ENCODE measurements at places on chromosomes 16 and 17. TPM values are rescaled to one million over a fixed set of nuclear protein-coding genes. Genes with fewer than 3 reads are reported as not detected.

GRCh38 chr17:49577650-49577934 is 1.9 kb downstream of the NXPH3 start:
- no peak for DNase-seq

The MT1M gene
- 0.34 TPM for total RNA-seq

The BMERB1 gene
- total RNA-seq, result 12.6 TPM

DNA sequence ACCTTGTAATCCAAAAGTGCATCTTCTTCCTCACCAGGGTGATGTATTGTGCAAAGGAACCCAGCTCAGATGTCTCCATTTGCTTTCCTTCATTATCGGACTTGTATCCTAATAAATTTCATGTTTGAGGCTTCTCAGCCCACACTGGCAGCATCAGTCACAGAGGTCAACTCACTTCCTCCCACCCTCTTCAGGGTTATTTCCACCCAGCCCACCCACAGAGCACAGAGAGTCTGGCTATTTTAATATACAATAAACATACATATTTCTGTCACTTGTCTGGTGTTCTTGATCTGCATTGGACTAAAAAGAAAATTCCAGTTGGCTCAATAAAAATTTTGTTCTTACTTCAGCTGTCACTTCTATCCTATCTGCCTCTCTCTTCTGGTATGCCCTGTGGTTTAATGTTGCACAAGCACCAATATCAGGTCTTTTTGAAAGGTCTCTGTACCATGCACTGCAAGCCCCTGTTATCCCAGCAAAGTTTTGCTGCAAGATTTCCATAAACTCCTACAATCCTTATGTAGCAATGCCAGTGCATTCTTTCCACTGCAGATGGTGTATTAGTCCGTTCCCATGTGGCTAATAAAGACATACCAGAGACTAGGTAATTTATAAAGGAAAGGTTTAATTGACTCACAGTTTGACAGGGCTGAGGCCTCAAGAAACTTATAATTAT is 201.8 kb downstream of the CDH11 start:
- no peak for DNase-seq

DNA sequence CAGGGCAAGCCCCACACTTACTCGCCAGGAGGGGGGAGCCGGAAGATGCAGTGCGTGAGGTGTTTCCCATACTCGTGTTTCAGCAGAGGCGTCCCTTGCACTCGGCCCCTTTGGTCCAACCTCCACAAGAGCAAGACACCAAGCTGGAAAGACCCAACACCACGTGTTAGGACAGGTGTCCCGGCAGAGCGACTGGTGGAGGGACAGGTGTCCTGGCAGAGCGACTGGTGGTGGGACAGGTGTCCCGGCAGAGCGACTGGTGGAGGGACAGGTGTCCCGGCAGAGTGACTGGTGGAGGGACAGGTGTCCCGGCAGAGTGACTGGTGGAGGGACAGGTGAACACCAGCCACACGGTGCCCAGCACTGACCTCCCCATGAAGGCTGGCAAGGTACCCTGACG is 19.4 kb downstream of the IFT140 start:
- DNase-seq, result no peak

- DNase-seq, result no peak
These were observed 98.2 kb downstream of the USP32 start for GRCh38 chr17:60293580-60294335.

The RPS2 gene
- total RNA-seq, result 1,669 TPM

DNA sequence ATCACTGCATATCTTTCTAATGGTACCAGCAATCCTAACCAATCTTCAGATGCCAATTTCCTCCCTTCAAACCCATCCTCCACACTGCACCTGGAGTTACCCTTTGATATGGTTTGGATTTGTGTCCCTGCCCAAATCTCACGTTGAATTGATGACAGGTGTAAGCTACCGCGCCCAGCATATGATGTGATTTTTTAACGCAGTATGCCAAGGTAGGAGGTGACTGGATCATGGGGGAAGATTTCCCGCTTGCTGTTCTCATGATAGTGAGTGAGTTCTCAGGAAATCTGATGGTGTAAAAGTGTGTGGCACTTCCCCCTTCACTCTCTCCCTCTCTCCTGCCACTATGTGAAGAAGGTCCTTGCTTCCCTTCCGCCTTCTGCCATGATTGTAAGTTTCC is 57.0 kb downstream of the TOX3 start:
- no peak for DNase-seq

- DNase-seq, result no peak
These were observed 31.1 kb downstream of the C16orf82 start for GRCh38 chr16:27097800-27098230.

The SLC25A39 gene
- 120 TPM for total RNA-seq

The RGS11 gene
- 0.19 TPM for total RNA-seq

The PRDM7 gene
- total RNA-seq, result not detected

DNA sequence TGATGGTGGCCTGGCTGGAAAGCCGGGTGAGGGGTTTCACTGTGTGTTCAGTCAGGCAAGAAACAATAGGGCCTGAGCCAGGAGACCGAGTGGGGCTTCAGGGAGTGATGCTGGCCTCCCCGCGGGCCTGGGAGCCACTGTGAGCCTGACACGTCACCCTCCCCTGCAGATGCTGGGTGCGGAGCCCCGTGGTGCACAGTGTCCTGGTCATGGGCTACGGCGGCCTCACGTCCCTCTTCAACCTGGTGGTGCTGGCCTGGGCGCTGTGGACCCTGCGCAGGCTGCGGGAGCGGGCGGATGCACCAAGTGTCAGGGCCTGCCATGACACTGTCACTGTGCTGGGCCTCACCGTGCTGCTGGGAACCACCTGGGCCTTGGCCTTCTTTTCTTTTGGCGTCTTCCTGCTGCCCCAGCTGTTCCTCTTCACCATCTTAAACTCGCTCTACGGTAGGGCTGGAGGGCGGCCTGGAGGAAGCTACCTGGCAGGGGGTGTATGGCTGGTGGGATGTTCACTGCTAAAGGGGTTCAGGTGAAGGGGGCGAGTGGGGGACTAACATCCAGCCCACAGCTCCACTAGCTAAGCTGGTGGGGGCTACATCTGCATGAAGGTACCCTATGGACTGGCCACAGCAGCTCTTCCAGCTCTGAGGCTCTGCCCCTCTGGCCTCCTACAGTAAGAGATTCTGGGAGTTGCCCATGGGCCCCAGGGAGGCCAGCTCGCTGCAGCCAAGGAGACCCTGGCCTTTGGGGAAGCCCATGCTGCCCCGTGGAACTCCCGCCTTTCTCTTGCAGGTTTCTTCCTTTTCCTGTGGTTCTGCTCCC is 32.4 kb downstream of the ADGRG5 start:
- DNase-seq, result no peak

The C17orf100 gene
- total RNA-seq, result 0.85 TPM

The GEMIN4 gene
- total RNA-seq, result 12.9 TPM

- DNase-seq, result no peak
These were observed 37.4 kb upstream of the IL21R start for GRCh38 chr16:27364493-27365141.

The VPS25 gene
- total RNA-seq, result 53.4 TPM

- DNase-seq, result peak; percentile 83
These were observed 25.0 kb downstream of the TEX14 start for GRCh38 chr17:58666858-58667267.

GRCh38 chr17:58525239-58525638 is 10.8 kb upstream of the MTMR4 start:
- DNase-seq, result peak; percentile 81

DNA sequence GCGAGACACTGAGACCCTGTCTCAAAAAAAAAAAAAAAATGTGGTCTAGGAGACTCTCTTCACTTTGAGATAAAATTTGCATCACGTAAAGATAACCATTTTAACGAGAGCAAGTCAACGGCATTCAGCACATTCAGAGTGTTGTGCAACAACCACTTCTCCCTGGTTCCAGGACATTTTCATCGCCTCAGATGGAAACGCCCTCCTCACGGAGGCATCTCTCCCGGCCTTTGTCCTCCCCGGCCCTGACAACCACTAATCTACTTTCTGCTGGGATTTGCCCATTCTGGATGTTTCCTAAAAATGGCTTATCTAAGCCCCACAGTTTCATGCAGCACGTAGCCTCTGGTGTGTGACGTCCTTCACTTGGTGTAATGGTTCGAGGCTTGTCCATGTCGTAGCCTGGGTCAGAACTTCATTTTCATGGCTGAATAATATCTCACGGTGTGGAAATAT is 6.4 kb upstream of the NPRL3 start:
- DNase-seq, result no peak

GRCh38 chr17:59357219-59357697 is 25.8 kb downstream of the YPEL2 start:
- no peak for DNase-seq

The CLEC19A gene
- total RNA-seq, result not detected

DNA sequence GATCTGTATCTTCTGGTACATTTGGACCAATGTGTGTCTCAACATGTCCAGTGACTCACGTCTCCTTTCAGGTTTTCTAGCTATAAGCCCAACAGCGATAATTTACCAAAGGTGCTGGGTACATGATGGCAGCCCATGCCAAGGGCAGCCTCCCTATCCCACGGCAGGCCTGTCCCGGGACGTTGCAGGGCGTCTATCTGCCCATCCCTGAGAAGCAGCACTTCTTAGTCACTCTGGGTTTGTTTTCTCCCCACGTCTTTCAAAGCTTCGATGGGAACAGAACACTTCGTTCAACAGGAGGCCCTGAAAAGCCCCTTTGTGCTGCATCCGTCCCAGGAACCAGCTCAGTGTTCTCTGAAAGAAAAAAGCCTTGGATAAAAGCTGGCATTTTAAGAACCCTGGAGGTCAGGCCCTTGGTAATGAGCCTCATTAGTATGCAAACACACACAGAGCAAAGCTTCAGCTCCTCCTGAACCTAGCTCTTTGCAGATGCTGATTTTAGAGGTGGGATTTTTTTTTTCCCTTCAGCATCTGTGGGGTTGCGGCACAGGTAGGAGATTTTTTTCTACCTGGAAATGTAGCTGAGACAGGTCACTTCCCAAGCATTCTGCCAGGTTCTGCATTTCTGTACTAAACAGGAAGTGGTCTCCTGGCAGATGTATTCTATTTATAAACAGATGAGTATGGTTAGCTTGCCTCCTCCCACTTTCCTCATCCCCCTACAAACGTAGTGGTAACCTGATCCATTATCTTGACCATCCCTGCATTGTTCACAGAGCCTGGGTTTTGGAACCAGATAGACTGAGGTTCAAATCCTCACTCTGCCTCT is 17.5 kb upstream of the MT4 start:
- peak; percentile 12 for DNase-seq

DNA sequence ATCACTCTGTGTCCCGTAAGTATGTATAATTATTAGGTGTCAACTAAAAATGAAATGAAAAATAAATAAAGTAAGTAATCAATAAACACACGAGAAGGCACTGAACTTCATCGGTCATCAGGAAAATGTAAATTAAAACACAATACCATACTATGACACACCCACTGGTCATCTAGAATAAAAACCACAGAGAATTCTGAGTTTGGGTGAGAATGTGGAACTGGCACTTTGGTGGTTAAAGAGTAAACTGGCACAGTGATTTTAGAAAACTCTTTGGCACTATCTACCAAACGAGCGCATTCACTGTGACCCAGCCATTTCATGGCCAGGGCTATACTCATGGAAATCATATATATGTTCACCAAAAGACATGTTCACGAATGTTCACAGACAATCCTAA is 98.2 kb downstream of the HS3ST3A1 start:
- no peak for DNase-seq

GRCh38 chr16:77374384-77374783 is 60.5 kb downstream of the ADAMTS18 start:
- no peak for DNase-seq

GRCh38 chr17:19567216-19568015 is 33.8 kb downstream of the SLC47A1 start:
- no peak for DNase-seq

The PAQR4 gene
- total RNA-seq, result 9.4 TPM

DNA sequence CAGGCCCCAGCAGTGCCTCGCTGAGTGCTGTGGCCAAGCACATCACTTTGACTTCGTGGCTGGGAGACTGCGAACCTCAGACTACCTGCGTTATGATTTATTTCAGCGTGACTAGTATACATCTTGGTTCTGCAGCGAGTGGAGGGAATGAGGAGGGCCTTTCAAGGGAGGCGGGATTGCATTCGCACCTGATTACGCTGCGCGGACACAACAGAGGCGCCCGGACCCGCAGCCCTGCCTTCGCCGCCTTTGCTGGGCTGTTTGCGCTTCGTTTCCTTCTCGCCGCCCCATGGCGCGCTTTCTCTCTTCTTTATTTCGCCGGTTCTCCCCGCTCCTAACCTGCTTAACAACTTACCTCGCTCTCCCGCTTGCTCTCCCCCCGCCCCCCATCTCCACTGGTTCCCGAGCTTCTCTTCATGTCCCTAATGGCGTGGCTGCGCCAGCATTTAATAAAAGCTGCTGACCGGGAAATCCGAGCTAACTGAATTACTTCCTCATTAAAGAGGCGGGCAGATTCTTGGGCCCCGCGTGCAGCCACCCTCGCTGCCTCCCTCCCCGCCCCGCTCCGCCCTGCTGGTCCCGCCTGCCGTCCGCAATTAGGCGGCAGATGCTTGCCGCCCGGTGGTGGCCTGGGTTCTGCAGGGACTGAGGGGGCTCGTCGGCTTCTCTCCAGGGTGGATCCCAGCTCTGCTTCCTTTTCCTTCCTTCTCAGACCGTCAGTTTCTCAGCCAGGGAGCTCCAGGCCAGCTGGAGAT is 257.6 kb upstream of the SDK2 start:
- DNase-seq, result no peak

GRCh38 chr17:71276079-71276478 is 844.7 kb upstream of the SOX9 start:
- no peak for DNase-seq

The TERB1 gene
- not detected for total RNA-seq

The KLHL36 gene
- 68.8 TPM for total RNA-seq

The OR3A2 gene
- not detected for total RNA-seq

DNA sequence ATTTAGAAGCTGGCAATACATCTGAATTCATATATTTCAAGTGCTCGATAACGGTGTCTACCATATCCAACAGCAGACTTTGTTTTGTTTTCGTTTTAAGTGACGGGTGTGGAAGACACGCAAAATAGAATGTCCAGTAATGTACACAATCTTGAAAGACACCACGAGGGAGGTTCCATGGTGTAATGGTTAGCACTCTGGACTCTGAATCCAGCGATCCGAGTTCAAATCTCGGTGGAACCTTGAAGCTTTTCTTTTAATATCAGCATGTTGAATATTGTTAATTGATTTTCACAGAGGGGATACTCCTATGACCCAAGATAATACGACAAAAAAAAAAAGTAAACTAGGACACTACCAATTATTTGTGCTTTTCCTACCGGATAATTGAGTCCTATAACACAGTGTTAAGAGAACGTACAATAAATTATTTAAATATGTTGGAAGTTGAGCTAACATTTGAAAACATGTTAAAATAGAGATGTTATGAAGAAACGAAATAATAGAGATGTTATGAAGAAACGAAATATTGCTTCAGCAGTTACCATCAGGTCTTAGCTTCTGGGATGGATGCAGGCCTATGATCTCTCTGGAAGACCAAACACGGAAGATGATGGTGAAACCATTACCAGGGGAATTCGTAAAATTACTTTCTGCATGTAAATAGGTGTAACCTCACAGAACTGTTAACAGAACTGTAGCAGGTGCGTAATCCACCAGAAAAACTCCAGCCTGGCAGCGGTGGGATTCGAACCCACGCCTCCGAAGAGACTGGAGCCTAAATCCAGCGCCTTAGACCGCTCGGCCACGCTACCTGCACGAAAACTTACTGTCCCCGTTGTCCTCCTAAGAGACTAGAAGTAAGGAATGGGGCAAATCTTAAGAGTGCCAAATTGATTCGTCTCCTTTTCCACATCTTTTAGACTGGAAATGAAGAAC is 1.5 kb upstream of the ALOXE3 start:
- DNase-seq, result peak; percentile 95

- no peak for DNase-seq
These were observed 4.3 kb downstream of the CTRL start for GRCh38 chr16:67927131-67927941.

The NFATC3 gene
- 14.1 TPM for total RNA-seq
